ENCODE measurements at places on chromosomes 1 and 21.

DNA sequence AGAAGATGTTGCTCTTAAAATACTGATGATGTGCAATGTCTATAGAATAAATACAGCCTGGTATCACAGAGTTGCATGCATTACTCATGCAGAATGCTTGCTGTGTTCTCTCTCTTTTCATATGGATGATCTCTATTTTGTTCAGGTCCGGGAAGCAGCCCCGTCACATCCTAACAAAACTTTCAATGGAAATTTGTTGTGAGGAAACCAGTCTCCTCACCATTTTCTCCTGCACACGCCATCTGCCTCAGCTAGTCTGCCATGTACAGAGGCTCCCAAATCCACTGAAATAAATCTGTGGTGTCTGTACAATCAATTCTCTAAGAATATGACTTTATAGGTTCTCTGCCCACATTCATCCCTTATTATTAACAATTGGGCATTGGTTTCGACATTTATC is 42.4 kb downstream of the DAB1 start:
- no peak for DNase-seq

GRCh38 chr1:64356636-64357256 is 113.2 kb upstream of the CACHD1 start:
- no peak for DNase-seq

GRCh38 chr1:245874942-245875580 is 632.0 kb downstream of the SMYD3 start:
- no peak for DNase-seq

DNA sequence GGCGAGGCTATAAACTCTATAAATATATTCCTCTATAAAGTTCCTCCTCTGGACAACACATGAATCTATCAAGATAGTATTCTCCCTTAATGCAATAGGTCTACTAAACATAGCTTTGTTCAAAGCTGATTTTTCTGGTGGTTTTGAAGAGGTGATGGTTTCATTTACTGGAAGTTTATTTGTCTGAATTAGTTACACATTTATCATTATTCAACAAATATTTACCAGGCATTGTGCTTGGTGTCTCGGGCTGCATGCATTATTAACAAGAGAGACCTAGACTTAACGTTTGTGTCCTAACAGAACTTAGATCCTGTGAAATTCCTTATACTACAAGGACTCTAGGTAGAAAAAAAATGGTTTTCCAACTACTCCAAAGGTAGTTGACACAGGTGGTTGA is 511.4 kb upstream of the B3GALT2 start:
- DNase-seq: no peak

DNA sequence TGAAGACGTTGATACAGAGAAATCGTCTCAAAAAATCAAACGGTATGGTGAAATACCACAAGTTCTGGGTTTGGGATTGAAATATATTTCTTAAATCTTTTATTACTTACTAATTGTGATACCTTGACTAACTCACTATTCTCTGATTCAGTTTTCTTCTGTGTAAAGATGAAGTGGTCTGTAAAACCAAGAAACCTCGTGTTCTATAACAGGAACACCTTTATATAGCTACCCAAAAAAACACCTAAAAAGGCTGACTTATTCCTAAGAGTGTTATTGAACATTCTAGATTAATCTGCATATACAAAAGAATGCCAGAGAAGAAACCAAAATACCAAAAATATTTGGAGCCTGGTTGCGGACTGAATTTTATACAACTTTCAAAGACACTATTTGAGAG is 721 bp downstream of the LRRIQ3 start:
- DNase-seq: no peak

DNA sequence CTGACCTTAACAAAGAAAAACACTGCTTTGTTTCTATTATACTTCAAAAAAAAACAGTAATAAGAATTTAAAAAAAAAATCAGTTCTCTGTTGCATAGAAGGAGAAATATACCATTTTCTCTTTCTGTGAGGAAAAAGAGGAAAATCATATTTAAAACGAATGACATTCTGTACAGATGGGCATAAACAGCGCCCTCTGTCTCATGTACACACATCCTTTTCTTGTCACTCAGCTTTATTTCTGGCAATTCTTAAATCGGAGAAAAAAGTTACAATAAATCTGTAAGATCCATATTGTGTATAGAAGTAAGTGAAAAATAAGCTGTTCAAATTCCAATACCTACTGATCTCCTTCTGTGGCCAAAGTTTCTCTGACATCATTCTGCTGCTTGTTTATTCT is 245.4 kb downstream of the SMYD3 start:
- DNase-seq: no peak

- DNase-seq: no peak
Measured at GRCh38 chr1:32055416-32055815, 17.3 kb upstream of the TMEM39B start.

GRCh38 chr1:157597959-157598667 is at the start of gene FCRL4:
Gene FCRL4 (minus strand): TSS chr1:157598085. CDS start chr1:157597944, 141 bp downstream.
- no peak for DNase-seq

DNA sequence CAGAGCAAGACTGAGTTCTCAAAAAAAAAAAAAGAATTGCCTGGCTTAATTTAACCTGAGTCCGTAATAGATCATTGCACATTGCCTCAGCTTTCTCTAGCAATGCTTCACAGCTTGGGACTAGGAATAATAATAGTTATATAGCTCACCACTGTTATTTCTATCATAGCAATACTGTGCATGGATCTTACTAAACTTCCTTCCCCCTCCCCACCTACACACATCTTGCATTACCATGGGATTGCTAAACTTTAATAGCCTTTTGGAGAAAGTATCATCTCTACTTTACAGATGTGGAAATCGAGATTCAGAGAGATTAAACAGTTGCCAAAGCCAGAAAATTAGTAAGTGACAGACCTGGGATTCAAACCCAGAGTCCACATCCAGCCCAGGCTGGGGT is 99.4 kb downstream of the ATP5PO start:
- DNase-seq: no peak

DNA sequence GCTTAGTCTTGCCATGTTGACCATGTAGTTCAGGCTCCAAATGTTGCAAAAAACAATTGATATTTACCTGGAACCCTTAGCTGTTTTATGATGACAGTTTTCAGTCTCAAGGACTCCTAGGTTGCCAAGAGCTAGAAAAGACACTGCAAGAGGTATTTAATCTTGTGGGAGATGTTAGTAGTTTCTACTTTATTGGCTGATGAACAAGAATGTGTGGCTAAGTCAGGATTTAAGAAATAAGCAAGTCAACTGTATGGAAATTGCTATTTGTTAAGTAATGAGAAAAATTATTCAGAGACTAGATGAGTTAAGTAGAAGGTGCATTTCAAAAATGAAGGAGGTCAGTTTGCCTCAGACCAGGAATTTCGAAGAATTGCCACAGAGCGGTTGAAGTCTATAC is 639.7 kb upstream of the USP24 start:
- no peak for DNase-seq

DNA sequence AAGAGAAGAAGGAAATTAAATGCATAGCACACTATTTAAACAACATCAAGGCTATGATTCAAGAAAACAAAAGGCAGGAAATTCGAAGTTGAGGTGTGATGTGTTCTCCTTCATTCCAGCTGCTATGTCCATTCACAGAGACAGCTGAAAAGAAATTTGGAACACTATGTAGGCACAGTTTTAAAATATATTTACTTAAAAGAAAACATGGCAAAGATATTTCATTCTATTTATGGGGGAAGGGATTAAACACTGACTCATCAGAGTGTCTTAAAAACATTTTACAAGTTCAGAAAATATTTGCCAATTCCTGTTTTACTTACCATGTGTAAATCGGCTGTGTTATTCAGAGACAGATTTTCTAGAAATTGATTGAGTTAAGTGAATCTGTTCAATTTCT is 39.4 kb upstream of the NGF start:
- DNase-seq: no peak

GRCh38 chr1:89965193-89965768 is 29.6 kb upstream of the ZNF326 start:
- no peak for DNase-seq

DNA sequence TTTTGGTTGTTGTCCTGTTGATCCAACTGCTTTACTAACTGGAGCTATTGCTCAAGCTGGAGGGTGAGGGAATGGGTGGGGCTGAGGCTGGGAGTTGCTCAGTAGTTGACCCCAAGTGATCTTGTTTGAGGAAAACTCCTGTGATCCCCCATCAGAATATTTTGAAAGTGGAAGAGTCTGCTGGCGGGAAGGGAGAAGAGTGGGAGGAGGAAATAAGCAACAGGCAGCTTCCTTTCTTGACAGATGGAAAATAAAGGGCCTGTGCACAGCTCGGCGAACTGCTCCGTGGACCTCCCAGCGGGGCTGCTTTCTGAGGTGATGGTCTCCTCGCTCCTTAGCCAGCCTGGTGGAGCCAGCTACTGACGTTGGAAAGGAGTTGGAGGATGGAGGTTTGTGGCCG is 199.1 kb upstream of the LMO4 start:
- no peak for DNase-seq

DNA sequence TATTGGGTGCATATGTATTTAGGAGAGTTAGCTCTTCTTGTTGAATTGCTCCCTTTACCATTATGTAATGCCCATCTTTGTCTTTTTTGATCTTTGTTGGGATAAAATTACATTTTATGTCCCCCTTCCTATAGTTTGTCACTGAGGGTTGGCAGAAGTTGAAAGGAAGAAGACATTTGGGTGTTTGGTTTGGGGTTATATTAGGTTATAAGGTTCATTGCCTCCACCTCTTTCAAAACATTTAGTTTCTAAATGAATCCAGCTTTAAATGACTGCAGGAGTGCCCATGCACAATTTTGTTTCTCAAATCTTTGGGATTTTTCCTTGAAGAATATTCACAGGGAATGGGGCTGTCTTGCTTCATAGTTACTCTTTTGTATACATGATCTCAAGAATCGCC is 14.6 kb upstream of the LGALS8 start:
- no peak for DNase-seq

- no peak for DNase-seq
Measured at GRCh38 chr1:81259625-81260411, 540.9 kb upstream of the ADGRL2 start.

GRCh38 chr1:203597331-203598090 is 29.1 kb upstream of the ATP2B4 start:
- DNase-seq: no peak

- no peak for DNase-seq
Measured at GRCh38 chr1:150576794-150577556, 2.4 kb downstream of the MCL1 start.

DNA sequence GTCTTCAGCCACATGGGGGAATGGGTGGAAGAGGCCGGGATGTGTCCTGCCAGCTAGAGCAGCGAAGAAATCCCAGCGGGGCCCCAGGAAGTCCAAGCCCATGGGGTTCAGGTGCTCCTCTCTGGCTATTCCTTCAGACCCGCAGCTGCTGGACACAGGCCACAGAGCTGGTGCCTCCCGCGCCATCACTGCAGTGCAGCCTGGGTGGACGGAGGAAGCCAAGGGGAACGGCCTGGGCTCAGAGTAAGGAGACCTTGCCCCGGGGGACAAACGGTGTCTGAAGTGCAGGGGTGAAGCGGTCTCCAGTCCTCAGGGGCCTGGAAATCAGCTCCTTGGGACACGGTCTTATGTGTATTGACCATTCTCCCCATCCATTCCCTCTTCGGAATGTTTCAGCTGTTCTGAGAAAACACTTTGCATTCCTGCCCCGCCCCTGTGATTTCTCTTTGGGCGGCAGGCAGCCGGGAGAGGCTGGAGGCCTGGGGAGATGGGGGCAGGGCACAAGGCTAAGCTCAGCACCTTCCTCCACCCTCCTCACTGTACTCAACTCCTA is 18.4 kb downstream of the MTHFR start:
- DNase-seq: no peak
